ENCODE measurements at places on chromosomes 16 and 17.

- DNase-seq: no peak
These were observed 160.3 kb downstream of the COPRS start for GRCh38 chr17:31698751-31699150.

- DNase-seq: no peak
These were observed 1.7 kb downstream of the KANSL1 start for GRCh38 chr17:46191322-46192188.

- peak; percentile 86 for DNase-seq
These were observed 7.5 kb downstream of the MNT start for GRCh38 chr17:2393174-2393953.

DNA sequence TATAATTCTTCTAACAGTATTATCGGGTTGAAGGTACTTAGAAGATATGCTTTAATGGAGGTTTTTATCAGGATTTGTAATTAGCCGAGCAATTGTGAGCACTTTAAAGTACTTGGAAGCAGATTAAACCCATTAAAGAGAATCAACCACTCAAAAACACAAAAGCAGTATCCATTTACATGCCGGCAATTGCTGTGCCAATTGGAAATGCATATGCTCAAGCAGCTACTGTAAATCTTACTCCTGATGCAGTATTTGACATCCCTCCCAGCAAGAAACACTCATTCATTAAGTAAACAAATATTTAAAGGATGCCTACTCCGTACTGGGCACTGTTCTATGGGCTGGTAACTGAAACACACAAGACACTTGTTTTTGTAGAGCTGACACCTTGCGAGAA, 11.4 kb upstream of the CCL1 start:
- DNase-seq: no peak

- DNase-seq: no peak
These were observed 6.1 kb upstream of the LIG3 start for GRCh38 chr17:34974179-34974578.

GRCh38 chr16:87744750-87745514, 20.9 kb downstream of the KLHDC4 start:
- DNase-seq: no peak

DNA sequence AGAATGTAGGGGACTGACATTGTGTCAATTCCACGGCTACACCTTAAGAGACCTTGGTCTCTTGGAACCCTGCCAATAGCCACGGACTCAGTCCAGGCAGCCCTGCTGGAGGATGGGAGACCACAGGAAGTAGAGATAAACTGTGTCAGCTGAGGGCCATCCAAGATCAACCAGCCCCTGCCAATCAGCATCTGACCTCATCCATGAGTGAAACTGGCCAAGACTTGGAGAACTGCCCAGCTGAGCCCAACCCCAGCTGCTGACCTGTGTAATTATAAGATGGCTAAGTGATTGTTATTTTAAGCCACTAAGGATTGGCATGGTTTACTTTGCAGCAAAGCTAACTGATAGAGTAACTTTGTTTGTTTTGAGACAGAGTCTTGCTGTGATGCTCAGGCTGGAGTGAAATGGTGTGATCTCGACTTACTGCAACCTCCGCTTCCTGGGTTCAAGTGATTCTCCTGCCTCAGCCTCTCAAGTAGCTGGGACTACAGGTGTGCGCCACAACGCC, 13.3 kb upstream of the YWHAE start:
- DNase-seq: no peak

DNA sequence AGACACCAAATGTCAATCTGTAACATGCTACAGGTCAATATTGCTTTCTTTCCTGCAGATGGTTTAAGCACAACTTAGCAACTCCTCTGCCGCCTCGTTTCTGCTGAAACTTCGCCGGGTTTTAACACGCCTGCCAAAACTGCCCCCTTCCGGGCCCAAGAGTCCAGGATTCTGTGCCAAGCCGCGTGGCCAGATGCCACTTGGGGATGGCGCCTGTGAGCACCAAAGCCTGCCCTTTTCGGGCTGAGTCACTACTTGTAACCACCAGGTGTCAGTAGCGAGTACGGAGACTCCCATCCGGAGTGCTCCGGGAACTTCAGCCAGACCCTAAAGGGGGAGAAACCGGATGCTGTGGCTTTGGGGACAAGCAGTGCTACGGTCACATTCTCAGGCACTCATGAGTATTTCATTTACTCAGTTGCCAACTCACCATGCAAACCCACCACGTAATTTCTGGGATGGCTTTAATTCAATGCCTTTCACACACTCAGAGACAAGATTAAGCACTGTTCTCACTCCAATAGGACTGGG, 7.8 kb downstream of the PMP22 start:
- no peak for DNase-seq

DNA sequence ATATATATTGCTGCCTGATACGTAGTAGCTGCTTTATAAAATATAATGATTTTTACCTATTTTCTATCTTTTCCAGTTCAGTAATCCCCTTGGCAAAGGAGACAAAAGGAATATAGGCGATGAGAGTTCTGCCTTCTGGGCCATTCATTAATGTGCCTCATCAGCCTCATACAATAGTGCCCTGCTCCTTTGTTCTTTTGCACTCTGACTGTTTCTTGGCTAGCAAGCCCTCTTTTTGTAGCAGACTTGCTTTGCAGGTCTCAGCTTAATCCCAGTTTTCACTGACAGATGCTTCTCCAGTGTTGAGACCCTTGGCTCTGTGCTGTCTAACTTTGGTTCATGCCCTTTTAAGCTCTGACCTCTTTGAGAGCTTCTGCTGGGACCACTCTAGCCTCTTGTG, 10.4 kb downstream of the HSD17B2 start:
- no peak for DNase-seq

GRCh38 chr16:17313085-17313611, 157.6 kb downstream of the XYLT1 start:
- no peak for DNase-seq

DNA sequence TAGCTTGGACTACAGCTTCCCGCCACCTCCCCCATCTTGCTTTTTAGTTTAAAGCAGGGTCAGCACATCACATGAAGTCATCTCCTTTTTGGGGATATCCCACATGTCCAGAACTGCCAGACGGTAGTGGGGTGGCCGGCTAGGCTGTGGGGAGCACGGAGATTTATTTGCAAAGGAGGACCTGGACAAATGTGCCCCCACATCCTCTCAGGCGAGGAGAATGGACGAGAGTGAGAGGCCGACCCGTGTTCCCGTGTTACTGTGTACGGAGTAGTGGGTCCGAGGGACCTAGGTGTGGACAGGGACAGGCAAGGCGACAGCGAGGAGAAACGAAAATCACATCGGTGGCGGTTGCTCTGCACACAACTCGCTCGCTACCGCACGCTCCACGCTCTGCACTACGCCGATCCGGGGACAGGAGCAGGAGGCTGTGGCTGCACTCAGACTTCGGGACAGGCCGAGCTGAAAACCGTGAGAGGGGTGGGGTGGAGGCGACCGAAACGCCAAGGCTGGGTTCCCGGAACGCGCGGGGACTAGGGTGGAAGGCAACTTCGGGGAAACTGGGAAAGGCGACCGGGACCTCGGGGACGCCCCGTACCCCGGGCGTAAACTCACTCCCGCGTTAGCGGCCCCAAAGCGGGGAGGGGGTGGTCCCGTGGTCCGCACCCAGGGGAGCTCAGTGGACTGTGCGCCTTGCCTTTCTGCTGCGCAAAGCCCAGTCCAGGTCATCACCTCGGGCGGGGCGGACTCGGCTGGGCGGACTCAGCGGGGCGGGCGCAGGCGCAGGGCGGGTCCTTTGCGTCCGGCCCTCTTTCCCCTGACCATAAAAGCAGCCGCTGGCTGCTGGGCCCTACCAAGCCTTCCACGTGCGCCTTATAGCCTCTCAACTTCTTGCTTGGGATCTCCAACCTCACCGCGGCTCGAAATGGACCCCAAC, at the start of gene MT1A:
MT1A (plus strand) TSS at position 853 of the 937 bp plus-strand sequence; CDS start at position 926, 73 bp downstream.
- no peak for DNase-seq

DNA sequence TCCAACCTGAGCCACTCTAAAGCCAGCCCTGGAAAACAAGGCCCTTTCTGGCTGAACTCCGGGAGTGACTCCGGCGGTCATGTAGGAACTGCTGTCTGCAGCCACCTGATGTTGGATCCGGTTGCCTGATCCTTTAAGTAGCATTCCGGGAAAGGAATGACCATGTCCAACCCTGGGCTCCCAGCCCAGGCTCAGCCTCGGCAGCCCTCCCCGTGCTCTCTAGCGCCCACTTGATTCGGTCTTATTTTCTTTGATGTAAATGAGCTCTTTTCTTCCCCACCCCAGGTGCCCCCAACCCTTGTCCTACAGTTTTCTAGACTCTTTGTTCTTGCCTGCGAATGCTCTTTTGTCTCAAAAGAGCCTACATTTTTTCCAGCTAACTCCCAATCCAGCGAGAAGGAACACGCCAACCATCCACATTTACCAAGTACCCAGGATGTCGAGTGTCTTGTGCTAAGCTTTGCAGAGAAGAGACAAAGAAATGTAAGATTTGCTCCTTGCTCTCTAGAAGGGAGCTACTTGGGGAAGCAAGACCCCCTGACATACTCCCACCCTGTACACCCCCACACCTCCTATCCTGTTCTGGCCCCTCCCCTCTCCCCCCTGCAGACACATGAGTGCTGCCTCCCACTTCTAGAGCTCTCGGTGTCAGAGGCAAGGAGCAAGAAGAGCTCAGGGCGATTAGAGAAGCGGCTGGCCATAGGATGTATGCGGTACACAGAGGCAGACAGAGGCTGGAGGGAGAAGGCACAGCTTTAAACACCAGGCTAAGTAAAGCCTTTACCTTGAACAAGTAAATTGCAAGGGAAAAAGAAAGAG, 53.8 kb downstream of the COG7 start:
- no peak for DNase-seq

DNA sequence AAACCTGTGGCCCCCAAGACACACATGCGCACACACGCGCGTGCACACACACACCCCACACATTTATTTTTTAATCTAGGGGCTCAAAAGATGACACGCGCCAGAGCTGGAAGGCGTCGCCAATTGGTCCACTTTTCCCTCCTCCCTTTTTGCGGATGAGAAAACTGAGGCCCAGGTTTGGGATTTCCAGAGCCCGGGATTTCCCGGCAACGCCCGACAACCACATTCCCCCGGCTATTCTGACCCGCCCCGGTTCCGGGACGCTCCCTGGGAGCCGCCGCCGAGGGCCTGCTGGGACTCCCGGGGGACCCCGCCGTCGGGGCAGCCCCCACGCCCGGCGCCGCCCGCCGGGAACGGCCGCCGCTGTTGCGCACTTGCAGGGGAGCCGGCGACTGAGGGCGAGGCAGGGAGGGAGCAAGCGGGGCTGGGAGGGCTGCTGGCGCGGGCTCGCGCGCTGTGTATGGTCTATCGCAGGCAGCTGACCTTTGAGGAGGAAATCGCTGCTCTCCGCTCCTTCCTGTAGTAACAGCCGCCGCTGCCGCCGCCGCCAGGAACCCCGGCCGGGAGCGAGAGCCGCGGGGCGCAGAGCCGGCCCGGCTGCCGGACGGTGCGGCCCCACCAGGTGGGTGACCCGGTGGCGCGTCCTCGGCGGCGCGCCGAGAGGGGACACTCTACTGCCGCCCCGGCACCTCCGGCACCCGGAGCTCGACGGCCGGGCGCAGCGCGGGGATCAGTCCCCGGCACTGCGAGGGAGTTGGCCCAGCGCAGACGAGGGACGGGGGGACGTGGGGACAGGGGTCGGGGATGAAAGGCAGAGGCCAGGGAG, at the start of gene STAT5A:
STAT5A (plus strand) TSS at position 522 of the 826 bp plus-strand sequence. CDS start 914 bp downstream, outside the sequence.
- DNase-seq: peak; percentile 50

DNA sequence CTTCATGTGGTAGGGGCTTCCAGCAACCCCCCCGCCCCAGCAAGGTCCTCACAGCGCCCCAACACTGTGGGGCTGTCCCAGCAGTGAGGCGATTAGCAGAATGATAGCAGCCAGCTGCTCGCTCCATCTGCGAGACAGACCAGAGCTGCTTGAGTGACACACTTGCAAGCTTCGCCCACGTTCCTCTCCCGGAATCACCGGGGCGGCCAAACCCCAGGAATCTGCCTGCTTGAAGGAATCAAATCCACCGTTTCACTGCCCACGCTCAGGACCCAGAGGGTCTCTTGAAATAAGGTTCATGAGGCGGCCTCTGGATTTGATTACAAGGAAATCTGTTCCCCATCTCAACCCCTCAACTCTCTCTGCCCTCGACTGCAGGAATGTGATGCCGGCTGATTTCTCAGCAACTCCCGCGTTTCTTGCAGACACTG, 356.0 kb downstream of the C16orf95 start:
- no peak for DNase-seq

- no peak for DNase-seq
These were observed 308.0 kb downstream of the GRIN2A start for GRCh38 chr16:9874219-9874618.

GRCh38 chr17:79707931-79708891, 22.5 kb upstream of the ENPP7 start:
- peak; percentile 27 for DNase-seq

- no peak for DNase-seq
These were observed 38.9 kb downstream of the COX4I1 start for GRCh38 chr16:85838381-85838780.

DNA sequence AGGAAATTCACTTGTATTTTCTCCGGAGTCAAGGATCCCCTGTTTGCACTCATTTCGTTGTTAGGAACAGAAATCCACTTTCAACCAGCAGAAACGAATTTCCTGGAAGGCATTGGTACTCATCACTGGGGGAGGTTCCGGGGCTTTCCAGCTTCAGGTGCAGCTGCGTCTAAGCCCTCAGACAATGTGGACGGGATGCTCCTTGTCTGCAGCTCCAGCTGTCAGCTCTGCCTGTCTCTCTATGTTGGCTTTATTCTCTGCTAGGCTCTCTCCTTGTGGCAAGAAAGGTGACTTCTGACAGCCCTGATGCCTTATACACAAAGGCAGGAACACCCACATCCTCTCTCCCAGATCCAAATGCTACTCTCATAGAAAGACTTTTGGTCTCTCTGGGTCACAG, 183.9 kb upstream of the HSBP1 start:
- DNase-seq: no peak

GRCh38 chr16:11499295-11500089, 87.2 kb downstream of the LITAF start:
- DNase-seq: no peak

- DNase-seq: no peak
These were observed 32.3 kb upstream of the TOB1 start for GRCh38 chr17:50898369-50899004.

DNA sequence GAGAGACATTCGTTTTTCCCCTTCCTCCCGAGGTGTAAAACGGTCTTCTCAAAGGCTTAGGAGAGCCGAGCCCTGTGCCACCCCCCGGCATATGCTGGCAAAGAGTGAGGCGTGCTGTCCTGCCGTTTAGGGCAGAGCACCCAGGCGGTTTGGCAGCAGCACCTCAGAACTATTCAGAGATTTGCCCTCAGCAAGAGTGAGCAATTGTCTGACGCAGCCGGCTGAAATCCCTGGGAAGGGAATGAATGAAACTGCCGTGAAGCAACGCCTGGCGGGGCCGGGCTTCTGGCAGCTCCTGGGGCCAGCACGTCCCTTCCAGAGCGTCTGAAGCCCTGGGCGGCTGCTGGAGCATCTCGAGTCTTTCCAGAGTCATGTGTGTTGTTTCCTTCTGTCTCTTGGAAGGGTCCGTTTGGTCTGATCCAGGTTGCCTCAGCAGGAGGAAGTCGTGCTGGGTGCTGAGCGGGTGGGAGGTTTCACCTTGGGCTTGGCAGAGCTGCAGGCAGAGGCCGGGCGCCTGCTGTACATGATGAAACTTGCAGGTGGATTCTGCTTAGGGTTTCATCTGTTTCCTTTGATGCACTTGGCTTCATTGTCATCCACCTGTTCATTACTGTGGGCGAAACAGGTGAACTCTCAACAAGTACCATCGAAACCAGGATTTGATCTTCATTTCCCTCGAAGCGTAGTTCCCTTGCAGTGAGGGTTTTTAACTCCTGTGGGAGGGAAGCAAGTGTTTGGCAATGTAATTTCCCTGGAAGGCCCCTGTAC, 35.4 kb downstream of the TBCD start:
- DNase-seq: no peak

- no peak for DNase-seq
These were observed 404.1 kb downstream of the WWOX start for GRCh38 chr16:78503602-78504001.

GRCh38 chr17:10797476-10798328, 6.2 kb downstream of the TMEM238L start:
- no peak for DNase-seq
